ENCODE measurements at places on chromosomes 3 and 15.

DNA sequence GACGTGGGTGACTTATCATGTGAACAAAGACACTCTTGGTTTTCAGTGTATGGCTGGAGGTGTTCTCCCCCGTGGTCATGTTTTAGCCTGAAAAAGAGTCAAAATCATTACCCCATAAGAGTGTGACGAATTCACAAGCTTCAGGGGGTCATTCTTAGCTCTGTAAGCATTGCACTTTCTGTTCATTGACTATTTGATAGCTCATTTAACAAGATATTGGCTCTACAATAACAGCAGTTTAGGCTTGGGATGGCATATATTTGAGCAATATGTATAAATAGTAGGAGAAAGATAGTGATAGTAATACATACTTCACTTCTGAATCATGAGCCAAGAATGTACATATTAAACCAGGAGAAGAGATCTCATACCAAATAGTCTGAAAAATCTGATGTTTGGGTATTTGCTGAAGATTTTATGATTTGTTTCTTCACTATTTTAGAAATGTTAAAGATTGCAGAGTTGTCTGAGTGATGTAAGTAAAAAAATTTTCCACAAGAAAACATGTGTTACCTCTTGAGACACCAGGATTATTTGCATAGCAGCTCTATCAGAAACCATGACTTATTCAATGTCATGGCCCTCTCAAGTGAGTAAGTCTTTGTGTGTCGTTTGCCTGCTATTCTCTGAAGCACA, 996.0 kb downstream of the OTOL1 start:
- peak; percentile 1 for DNase-seq

DNA sequence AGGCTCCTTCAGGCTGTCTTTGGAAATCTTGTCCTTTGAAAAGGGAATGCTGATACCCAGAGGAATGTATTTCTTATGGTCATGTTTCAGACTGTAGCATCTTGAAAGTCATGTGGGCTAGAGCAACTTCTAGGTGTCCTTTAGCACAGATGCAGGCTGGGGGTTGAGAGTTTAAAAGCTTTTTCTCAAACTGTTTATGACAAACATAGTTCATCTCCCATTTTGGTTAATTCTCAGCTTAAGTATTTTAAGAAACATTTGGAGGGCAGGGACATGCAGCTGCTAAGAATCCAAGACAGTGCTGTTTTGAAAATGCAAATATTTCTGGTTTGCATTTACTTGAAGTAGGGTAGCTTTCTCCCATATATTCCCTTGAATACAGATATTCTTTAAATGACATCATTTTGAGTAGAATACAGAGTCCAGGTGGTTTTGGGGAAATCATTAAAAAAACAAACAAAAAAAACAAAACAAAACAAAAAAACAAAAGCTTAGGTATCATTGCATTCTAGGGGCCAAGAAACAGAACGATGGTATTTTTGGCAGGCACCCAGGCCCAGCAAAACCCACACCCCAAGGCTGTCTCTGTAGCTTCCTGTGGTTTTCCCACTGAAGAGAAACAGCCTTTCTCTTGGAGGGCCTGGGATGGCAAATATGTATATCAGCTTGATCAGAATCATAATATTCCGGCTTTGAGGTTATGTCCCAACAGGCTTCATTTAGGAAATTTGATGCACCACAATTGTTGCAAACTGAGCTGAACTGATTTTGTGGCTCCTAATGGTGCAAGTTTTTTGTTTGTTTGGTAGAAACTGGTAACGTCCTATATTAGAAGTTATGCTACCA, 120.0 kb downstream of the ATG7 start:
- DNase-seq, result peak; percentile 67

GRCh38 chr15:62572797-62573196, 407.7 kb upstream of the C2CD4B start:
- DNase-seq, result no peak

GRCh38 chr3:196122021-196122687, 40.3 kb upstream of the TFRC start:
- DNase-seq, result no peak

- DNase-seq, result no peak
Observed at GRCh38 chr3:138578961-138579574, 15.0 kb downstream of the CEP70 start.

DNA sequence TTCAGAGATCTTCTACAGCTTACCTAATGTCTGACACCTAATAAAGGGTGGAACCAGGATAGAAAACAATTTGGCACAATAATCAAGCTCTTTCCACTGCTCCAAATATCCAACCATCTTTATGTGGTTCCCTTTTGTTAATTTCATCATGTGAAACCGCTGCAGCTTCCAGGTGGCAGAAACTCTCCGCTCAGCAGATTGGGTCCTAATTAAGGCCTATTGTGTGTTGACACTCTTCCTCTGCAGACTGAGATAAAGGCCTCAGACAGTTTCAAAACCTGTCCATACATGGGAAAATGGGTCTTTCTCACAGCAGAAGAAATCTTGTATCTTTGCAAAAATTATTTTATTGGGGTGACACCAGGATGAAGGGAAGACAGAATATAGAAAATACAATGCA, 1002.4 kb upstream of the SEMA6D start:
- no peak for DNase-seq

DNA sequence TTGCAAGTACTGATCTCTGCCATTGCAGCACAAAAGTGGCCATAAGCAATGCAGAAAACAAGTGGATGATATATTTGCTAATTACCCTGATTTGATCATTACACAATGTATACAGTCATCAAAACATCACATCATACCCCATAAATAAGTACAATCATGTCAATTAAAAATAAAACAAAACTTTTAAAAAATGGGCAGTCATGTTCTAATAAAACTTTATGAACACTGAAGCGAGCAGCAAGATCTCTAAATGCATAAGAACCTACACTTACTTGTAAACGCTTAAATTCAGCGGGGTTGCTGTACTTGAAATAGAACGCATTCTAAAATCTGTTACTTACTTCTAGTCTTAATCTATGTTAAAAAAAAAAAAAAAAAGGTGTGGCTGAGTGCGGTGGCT, 73.4 kb downstream of the AQR start:
- DNase-seq, result no peak

GRCh38 chr3:11168881-11169805, 14.8 kb downstream of the HRH1 start:
- no peak for DNase-seq

- no peak for DNase-seq
Observed at GRCh38 chr3:81466201-81466560, 295.3 kb downstream of the GBE1 start.

- no peak for DNase-seq
Observed at GRCh38 chr3:143234526-143234925, 115.0 kb downstream of the CHST2 start.

DNA sequence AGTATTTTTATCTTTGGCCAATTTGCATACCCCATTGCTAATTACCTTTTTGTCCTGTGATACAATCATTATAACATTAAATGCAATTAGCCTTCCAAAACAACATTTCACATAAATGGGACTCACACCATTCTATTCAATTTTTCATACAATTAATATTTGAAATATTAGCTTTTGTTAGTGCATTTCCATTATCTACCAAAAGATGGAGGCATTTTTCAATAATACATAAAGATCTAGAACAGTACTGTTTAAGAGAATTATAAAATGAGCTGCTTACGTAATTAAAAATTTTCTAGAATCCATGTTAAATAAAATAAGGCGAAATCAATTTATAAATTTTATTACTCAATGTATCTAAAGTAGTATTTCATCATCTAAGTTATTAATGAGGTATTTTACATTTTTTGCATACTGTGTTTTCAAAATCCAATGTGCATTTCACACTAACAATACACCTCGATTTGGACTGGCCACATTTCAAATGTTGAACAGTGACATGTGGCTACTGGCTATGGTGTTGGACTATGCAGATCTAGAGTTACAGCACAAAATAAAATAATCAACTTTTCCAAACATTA, 74.3 kb downstream of the TJP1 start:
- DNase-seq, result no peak

GRCh38 chr3:930866-931265, 162.0 kb upstream of the CNTN6 start:
- DNase-seq, result no peak

- no peak for DNase-seq
Observed at GRCh38 chr3:152089528-152089927, 179.2 kb upstream of the MBNL1 start.

GRCh38 chr3:45092132-45093031, 53.8 kb downstream of the CDCP1 start:
- DNase-seq, result peak; percentile 99

GRCh38 chr3:40120806-40121205, 188.7 kb upstream of the EIF1B start:
- no peak for DNase-seq

GRCh38 chr3:12707449-12707848, 43.5 kb upstream of the RAF1 start:
- no peak for DNase-seq
